Dermis microvascular lymphatic vessel endothelial cell (primary cell): ENCODE measurements at places on chromosomes 3 and 15. TPM values are rescaled to one million over a fixed set of nuclear protein-coding genes. Genes with fewer than 3 reads are reported as not detected.

DNA sequence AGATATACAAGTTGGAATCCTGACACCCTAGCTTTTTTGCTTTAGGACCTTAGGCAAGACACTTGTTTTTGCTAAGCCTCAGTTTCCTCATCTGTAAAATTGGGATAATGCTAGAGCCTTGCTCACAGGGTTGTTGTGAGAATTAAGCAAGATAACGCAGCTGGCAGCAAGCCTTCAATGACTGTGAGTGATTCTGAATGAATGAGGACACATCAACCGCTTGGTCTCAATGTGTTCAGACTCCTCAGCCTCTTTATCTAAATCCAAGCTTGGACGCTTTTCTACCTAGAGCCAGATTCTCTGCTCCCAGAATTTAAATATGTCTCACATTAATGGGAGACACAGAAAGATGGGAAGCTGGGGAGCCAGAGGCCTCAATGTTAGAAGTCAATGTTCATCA lies 11.8 kb upstream of the TLE3 start:
- DNase-seq: no peak

DNA sequence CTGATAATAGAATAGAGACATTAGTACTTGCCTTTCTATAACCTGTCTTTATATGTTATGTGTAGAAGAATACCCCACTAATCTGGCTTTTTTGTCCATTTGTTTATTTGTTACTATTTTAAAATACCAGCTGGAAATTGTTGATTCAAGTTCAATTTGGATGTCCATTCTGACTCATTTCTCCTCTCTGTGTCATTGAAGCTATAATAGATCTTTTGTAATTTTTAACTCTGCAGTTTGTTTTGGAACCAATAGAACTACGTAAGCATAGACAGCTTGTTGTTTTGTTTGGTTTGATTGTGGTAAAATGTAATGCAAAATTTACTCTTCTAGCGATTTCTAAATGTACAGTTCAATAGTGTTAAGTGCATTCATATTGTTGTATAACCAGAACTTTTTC lies 390.4 kb downstream of the ZIC1 start:
- DNase-seq: no peak

GRCh38 chr3:73284472-73284871 lies 223.0 kb downstream of the EBLN2 start:
- no peak for DNase-seq

DNA sequence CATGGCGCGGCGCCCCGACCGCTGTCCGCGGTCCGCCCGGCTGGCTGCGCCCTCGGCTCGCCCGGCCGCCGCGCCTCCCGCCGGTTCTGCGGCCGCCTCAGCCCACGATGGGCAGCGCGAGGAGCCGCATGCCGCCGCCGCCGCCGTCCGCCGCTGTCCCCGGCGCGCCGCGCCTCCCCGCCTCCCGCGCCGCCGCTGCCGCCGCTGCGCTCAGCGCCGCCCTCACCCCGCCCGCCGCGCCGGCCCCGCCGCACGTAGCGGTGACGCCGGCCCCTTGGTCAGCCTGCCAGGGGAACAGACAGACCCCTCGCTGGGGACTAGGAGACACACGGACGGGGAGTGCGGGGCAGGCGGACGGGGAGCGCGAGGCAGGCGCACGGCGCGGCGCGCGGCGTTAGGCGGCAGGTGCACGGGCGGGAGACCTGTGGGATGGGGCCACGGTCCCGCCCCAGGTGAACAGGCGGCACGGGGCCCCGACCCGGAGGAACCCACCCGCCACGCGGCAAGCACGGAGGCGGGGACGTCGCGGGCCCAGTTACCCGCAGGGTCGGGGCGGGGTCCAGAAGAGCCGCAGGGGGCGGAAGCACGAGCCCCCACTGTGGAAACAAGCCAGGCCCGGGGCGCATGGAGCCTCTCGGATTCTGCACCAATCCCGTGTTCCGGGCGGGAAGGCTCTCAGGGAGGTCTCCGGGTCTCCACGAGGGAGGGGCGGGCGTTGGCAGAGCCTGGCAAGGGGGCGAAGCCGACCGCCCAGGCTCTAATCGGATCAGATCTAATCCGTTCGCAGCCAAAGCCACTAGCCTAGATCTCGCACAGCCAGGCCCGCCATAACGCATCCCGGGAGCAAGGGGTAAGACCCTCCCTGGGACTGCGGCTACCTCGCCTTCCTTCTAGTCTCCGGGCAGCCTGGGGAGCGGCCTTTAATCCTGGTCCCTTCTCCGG lies at the start of gene CSPG5:
TSS of gene CSPG5 (minus strand) at position 175 of the 942 bp plus-strand sequence. CDS start at position 3, 172 bp downstream.
- DNase-seq: no peak

- no peak for DNase-seq
These were observed 64.9 kb upstream of the DCBLD2 start for GRCh38 chr3:98966434-98966833.

DNA sequence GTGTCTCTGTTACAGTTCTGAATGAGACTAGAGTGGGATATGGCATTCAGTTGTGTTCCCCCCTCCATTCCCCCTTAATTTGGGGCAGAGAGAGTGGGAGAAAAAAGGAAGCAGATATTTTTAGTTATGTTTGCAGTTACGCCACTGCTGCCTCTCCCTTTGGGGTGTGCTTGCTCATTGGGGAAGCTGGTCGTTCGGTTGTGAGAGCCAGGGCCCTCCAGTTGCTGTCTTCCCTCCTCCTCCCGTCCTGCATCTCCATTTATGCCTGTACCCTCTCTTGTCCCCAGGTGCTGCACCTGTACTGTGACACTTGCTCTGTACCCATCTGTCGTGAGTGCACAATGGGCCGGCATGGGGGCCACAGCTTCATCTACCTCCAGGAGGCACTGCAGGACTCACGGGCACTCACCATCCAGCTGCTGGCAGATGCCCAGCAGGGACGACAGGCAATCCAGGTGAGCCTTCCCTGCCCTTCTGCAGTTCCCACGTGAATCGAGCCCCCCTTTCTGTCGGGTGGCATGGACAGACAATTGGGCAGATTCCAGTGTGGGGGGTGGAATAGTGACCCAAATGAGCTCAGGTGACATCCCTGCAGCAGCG lies 55.8 kb downstream of the TRIM71 start:
- no peak for DNase-seq

- DNase-seq: no peak
These were observed 153.5 kb upstream of the GOLIM4 start for GRCh38 chr3:168249205-168249549.

- DNase-seq: no peak
These were observed 27.7 kb downstream of the ITGA11 start for GRCh38 chr15:68404056-68404798.

DNA sequence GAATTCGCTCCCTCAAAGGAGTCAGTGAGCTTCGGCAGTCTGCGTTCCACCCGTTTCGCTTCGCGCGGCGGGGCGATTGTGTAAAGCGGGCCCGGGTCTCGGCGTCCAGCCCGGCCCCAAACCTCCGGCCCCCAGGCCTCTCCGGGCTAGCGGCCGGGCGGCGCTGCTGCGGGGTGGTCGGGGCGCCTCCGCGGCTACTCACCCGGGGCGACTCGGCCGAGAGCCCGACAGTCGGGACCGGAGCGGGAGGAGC lies 412 bp downstream of the CHDH start:
- no peak for DNase-seq

DNA sequence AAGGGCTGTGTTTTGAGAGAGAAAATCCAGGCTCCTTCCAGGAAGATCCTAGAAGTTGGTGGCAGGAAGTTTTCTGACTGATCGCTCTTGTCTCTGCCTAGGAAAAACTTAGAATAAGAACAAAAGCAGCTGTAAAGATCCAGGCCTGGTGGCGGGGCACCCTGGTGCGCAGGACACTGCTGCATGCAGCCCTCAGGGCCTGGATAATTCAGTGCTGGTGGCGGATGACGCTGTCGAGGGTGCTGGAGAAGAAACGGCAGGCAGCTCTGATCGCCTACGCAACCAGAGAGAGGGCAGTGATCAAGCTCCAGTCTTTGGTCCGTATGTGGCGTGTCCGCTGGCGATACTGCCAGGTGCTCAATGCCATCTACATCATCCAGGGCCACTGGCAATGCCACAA lies 1.5 kb downstream of the IQCF2 start:
- DNase-seq: no peak

GRCh38 chr3:73707772-73708171 lies 83.0 kb upstream of the PDZRN3 start:
- DNase-seq: no peak

DNA sequence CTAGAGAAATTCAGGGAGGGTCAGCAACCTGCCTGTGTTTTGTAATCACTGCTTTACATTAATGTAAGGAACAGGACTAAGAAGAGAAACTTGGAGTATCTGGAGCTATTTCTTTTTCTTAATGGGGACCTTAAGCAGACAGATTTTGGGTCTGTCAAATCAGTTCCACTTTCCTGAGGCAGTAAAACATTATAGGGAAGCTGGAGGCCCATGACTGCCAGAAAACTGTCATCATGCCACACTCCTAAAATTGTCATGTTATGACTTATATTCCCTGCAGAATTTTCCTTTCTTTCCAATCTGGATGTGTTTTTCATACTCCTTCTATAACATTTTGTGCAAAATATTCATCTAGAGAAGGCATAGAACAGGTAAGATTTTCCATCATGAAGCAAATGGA lies 28.8 kb downstream of the DGKG start:
- no peak for DNase-seq

DNA sequence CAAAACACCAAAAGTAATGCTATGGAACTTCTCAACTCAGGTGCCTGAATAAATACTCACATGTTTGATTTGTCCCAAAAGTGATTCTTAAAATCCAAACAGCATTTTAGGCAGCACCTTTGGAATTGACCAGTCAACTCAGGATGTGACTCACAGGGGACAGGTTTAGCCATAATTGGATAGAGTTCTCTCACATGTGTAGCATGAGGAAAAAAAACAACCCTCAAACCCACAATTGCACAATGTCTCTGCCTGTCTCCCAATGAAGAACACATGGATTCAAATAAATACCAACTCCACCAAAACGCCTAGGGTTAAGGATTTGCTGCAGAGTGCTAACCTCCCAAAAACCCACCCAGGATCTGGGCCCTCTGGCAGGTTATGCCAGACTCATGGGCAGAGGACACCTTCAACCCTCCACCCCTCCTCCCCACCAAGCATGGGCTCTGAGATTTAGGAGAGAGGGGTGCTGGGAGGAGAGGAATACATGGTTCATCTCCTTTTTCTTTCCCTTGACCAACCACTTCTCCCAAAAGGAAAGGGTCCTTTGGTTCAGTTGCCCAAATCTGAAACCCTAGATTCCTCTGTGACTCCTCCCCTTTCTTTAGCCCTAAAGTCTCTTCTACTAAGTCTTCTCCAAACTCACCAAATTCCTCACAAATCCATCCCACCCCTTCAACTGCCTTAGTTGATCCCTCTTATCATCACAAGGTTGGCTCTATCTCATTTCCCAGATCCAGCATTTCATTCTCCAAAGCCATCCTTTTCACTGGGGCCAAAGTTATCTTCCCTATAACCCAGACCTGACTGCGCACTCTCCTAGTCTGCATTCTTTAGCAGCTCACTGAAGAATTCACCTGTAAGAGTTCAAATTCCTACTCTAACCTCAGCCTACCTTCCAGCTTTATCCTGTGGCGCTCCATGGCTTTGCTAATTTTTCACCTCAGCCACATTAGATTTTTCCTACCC lies 7.7 kb downstream of the RYK start:
- DNase-seq: peak; percentile 78

Gene GRAMD1C
- 16.6 and 20.9 TPM in 2 replicates for total RNA-seq

Gene LSAMP
- not detected in 2 replicates for total RNA-seq

Gene P3H2
- total RNA-seq: 13.7 and 24.0 TPM in 2 replicates

Gene GPR160
- 1.0 and 1.8 TPM in 2 replicates for total RNA-seq

Gene GCSAM
- total RNA-seq: not detected in 2 replicates

Gene WDR53
- total RNA-seq: 6.3 and 6.8 TPM in 2 replicates
